Activated CD4-positive, alpha-beta T cell treated with anti-CD3 and anti-CD28 coated beads, Interleukin-2, amount 10 ng/mL, durations not matched to agents 24 days and 14 days (primary cell): ENCODE measurements at places on chromosomes 6 and 20. TPM values are rescaled to one million over a fixed set of nuclear protein-coding genes. Genes with fewer than 3 reads are reported as not detected.

Gene SYNE1
- total RNA-seq: 10.0 and 14.9 TPM in 2 replicates

DNA sequence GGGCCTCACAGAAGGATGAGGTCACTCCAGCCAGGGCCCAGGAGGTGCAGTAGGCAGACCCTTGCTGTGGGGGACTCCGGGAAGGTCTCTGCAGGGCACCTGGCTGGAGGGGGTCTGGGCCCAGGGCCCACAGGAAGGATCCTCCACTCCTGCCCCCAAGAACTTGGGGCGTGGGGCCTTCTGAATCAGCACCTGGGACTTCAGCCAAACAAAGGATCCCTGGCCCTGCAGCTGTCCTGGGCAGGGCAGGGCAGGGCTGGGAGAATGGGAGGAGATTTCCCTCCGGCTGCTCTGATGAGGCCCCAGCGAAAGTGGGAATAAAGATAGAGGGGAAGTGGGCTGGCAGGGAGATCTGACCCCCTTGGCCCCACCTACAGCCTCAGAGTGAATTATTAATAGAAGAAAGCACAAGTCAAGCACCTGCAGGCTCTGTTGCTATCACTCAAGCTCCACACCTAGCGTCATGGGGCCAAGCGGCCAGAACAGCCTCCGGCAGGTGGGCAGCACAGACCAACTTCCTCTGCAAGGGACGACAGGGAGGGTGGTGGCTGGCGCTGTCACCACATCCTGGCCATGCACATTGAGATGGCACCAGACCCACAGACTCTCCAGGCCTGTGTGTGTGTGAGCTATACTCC lies 61.6 kb upstream of the MRPS10 start:
- H3K36me3 ChIP-seq: peaks cover 21% of the 10 kb centered on the region
- H3K4me1 ChIP-seq: peaks cover 34% of the 10 kb centered on the region
- no peaks in the 10 kb centered on the region for H3K27me3 ChIP-seq
- H3K4me3 ChIP-seq: no peak overlapping the region
- DNase-seq: no peak

Gene PRND
- total RNA-seq: not detected in 2 replicates

DNA sequence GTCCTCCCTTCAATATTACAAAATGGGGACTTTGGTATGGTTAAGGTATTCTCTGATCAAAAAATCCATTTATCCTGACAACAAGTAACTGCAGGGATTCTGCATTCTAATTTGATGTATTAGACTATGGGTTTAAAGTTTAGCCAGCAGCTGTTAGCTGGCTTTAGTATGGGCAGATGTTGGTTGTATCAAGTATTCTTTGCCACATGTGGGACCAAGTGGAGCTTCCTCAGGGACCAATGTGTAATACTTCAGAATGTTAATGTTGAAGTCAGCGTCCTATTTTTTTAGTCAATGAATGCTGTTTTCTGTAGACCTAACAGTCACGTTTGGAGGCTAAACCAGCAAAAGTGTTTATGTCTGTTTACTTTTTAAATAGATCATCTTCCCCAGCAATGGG lies 41.4 kb downstream of the MOXD1 start:
- H3K36me3 ChIP-seq: no peaks in the 10 kb centered on the region
- H3K4me3 ChIP-seq: no peak overlapping the region
- H3K27ac ChIP-seq: no peak overlapping the region
- peaks cover 22% of the 10 kb centered on the region for H3K27me3 ChIP-seq
- peaks cover 21% of the 10 kb centered on the region for H3K4me1 ChIP-seq
- DNase-seq: no peak

DNA sequence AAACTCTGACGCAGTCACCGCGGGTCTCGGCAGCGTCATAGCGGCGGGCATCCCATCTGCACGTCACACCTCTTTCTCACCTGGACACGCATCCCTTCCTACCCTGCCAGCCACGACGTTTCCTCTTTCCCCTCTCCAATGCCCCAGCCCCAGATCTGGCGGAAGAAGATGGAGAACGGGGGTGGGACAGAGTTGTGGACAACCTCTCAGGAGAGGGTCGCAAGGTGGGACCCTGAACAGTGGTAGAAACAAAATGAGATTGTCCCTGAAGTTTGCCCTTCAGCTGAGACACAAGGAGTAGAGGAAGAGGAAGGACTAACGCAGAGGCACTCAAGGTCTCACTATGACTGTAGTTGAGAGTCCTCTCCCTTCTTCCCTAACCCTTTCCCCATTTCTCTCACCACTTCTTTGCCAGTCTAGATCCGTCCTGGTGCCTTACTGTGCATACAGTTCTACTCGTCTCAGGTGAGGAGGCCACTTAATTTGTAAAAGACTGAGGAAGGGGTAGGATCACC lies 562 bp downstream of the TRIM39 start:
- DNase-seq: no peak
- peaks cover 44% of the 10 kb centered on the region for H3K4me1 ChIP-seq
- H3K4me3 ChIP-seq: peak overlapping the region; percentile 96
- H3K27ac ChIP-seq: peak overlapping the region; percentile 93

Gene RALY
- total RNA-seq: 152 and 153 TPM in 2 replicates
